GM12878 (cell line): ENCODE measurements at places on chromosomes 1 and 21.

DNA sequence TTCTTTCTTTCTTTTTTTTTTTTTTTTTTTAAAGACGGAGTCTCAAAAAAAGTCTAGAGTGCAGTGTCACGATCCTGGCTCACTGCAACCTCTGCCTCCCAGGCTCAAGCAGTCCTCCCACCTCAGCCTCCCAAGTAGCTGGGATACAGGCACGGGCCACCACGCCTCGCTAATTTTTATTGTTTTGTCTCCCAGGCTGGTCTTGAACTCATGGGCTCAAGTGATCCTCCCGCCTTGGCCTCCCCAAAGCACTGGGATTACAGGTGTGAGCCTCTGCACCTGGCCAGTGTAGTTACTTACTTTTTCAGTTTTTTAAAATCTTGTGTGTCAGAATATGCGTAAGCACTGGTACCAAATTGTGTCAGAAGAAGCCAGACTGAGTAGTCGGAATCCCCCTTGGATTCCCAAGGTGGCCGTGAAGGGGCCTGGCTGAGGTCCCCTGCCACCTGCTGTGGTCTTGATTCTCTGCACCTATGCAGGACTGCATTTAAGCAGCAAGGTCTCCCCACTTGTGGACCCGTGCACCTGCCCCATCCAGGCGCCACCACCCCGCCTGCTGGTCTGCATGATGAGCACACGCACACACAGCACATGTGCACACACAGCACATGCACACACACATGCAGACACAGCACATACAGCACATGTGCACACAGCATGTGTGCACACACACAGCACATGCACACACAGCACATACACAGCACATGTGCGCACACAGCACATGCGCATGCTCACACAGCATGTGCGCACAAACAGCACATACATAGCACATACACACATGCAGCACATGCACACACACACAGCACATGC, 47.5 kb downstream of the PCNT start:
- DNase-seq: no peak

DNA sequence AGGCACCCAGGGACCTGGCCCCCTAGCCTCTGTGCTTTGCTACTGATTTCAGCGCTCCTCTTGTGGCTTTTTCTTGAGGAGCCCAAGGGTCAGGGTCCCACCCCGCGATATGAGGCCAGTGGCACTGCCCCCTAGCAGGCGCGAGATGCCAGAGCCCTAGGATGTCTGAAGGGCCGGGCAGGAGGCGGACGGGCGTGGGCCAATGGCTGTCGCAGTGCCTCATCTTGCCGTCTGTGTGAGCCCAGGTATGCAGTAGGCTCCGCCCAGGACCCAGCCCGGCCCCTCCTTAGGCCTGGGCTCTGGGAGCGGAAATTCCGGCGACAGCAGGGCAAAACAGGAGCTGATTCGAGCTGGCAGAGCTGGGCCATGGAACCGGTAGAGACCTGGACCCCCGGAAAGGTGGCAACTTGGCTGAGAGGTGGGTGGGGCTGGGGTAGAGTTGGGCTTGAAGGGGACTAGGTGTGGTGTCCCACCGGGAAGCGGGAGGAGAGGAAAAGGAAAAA, at the start of gene CNKSR1:
TSS of gene CNKSR1 (plus strand) at position 310 of the 503 bp plus-strand sequence. CDS start at position 367, 57 bp downstream.
- no peak for DNase-seq

GRCh38 chr1:205593967-205594366, 37.8 kb downstream of the ELK4 start:
- no peak for DNase-seq

- DNase-seq: no peak
Observed at GRCh38 chr1:182415789-182416188, 15.3 kb upstream of the TEDDM1 start.

GRCh38 chr1:100252901-100253300, 3.3 kb upstream of the DBT start:
- no peak for DNase-seq

DNA sequence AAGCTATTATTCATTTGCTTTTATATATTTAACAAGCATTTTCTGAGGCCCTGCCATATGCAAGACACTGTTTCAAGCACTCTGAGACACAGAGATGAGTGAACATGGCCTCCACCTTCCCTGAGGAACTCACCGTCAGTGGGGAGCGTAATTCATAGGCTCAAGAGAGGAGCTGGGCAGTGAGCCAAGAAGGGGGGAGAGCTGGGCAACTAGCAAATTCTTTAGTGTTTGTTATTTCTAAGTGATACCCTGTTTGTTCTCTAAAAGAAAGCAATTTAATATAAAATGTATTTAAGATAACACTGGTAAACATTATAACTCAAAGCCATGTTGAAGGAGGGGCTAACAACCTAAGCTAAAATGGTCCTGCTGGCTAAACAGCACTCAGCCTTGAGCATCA, 119.2 kb upstream of the NGF start:
- no peak for DNase-seq

- DNase-seq: no peak
Observed at GRCh38 chr1:32104127-32104526, 3.7 kb upstream of the KPNA6 start.

GRCh38 chr1:213830371-213830770, 157.4 kb upstream of the PROX1 start:
- DNase-seq: no peak
